ENCODE measurements at places on chromosomes 3 and 15.

DNA sequence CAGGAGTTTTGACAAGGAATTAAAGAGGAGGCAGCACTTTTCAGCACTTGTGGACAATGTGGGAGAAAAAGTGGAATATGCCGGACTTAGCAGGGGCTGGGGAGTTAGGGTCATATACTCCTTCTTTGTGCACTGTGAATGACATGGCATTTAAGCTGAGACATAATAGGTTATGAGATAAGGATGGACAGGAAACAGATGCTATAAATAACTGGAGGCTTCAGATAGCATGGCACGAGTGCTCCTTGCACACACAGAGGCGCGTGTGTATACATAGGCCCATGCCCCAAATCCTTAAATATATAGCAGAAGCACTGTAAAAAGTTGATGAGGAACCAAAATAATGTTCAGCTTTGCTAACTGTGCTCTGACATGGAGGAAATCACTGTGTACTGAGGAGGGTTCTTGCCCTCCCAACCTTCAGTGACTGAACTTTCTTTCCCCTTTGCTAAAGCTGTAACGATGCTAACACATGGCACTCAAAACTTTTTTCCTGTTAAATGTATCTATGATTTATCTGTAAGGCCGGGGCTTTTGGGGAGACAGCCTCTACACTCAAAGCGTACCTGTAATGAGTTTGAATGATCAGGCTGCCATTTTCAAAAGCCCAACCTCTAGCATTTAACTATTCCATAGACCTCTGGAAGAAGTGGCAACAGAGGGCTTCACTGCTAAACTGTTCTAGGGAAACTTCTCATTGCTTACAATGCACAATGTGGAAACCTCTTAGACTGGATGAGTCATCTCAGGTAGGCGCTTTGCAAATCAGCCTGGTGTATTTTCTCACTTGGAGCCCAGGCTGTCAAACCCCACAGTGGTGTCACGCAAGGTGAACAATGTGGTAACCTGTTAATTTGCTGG, 784.6 kb downstream of the NR2F2 start:
- DNase-seq: no peak

- DNase-seq: no peak
Measured at GRCh38 chr3:52773361-52774065, 2.8 kb upstream of the NEK4 start.

- DNase-seq: no peak
Measured at GRCh38 chr3:45055032-45055410, 28.9 kb downstream of the CLEC3B start.

DNA sequence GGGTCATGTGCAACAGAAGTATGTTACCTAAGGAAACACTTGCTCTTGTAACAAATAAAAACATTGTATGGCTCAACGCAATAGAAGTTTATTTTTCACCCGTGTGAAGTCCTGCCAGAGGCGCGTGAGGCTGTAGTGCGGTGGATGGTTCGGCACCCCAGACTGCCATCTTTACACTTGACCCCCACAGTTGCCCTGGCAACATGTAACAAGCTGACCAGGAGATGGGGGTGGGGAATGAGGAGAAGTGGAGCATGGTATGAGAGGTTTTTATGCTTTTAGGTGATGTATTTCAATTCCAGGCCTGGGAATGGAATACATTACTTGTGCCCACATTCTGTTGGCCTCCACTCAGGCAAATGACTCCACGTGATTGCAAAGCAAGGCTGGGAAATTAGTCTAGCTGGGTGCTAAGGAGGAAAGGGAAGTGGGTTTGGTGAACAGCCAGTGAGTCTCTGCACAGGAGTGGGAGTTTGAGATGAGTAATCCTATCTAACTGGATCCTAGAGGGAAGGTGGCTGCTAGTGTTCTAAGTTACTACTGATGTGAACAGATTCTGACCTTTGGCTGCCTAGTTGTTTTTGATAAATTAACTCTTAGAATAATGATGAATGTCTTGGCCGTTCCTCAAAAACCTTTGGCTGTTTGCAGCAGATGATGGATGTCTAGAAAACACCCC, 33.8 kb upstream of the GREM1 start:
- DNase-seq: no peak

- DNase-seq: no peak
Measured at GRCh38 chr15:75869446-75869845, 26.2 kb downstream of the UBE2Q2 start.

DNA sequence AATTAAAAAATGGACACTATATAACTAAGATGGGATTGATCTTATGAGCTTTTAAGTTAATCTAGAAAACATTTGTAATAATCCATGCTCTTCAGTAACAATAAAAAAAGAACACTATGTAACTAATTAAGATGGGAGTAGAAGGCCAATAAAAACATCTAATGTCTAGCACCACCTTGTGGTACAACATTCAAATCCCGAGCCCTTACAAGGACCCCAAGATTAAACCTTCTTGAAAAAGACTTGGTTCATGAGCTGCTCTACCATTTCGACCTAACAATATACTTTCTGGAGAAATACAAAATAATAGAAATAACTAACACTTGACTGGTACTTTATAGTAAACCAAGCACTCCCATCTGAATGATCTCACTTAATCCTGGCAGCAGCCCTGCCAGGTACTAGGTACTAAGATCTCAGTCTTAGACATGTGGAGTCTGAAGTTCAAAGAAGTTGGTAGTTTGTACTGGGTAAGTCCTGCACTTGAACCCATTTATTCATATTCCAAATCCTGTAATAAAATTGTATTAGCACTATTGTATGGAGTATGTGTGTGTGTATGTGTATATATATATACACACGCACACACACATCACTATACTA, 21.8 kb downstream of the METTL6 start:
- no peak for DNase-seq

DNA sequence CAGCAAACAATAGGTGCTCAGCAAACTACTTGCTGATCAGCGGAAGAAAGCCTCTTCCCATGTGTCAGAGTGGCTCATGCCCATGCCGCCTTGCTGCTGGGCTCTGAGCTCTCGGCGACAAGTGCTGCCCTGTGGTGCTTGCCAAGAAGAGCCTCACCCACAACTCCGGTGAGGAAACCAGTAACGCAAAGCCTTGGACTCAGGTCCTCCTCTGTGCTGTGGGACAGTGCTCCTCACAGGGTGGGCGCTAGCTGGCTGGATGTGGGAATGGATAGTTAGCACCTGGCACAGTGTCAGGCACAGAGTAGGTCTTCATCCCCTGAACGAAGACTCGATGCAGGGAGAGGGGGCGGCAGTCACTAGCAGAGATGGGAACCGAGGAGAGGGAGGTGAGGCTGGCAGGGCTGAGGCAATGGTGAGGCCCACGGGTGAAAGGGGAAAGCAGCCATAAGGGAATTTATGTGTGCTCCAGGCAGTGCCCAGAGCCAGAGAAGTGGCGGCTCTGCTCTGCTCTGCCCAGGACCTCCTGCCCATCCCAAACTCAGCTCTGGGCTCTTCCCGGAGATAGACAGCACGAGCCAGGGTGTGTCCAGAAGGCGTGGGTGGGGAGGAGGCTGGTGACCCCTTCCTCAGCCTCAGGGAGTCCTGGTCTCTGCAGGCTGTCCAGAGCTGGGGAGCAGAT, 55.7 kb downstream of the IQSEC1 start:
- no peak for DNase-seq

GRCh38 chr15:51198701-51199232, 104.1 kb upstream of the TNFAIP8L3 start:
- DNase-seq: no peak

DNA sequence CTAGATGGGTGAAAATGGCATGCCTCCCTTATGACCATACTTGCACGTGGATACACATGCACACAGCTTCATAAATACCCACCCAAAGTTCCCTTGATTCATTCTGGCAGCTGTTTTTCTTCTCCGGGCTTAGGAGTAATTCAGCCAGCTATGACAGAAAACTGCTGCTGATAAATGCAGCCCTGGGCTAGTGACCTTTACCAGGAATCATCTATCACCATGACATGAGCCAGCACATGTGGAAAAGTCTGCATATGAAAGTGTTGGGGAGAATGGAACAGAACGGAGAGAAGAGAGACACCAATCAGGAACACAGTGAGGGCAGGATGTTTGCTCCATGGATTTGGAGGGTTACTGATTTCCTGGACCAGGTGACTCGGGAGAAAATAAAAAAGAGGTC, 706.3 kb downstream of the PDCD6IP start:
- DNase-seq: no peak

- DNase-seq: peak; percentile 92
Measured at GRCh38 chr15:99454941-99455788, 110.6 kb upstream of the MEF2A start.

GRCh38 chr15:78050826-78051225, 26.7 kb downstream of the TBC1D2B start:
- DNase-seq: no peak

GRCh38 chr3:193783166-193783896, 190.3 kb downstream of the OPA1 start:
- DNase-seq: peak; percentile 29

DNA sequence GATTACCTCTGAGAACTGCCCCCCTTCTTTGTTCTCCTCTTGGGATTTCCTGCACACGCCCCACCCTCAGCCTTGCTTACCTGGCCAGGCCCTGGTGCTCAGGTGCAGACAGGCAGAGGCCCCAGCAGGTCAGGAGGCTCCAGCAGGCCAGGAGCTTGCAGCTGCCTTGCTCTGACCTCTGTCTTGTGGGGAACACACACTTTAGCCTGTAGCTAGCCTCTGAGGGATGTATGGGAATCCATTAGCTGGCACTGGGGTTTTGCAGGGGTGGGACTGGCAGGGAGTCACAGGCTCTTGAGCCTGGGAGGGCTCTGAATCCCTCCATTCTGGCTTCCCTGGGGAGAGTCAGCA, 2.7 kb downstream of the SMAD6 start:
- DNase-seq: peak; percentile 23

GRCh38 chr3:44993471-44994205, 17.6 kb downstream of the EXOSC7 start:
- DNase-seq: no peak

DNA sequence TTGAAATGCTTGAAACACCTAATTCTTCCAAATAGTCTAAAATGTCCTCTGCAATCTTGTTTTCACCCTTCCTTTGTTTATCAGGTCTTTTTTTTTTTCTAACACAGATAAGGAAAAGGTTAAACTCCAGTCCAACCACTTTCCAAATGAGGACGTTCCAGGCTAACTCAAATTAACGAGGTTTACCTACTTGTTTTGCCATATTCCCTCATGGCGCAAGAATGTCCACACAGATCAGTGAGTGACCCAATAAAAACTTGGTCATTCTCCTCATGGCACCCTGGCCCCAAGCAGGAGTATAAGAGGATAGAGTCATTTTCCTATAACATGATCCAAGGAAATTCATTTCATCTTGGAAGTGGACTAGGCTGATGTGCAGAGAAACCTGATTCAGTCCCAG, 6.6 kb upstream of the LIPC start:
- DNase-seq: no peak

DNA sequence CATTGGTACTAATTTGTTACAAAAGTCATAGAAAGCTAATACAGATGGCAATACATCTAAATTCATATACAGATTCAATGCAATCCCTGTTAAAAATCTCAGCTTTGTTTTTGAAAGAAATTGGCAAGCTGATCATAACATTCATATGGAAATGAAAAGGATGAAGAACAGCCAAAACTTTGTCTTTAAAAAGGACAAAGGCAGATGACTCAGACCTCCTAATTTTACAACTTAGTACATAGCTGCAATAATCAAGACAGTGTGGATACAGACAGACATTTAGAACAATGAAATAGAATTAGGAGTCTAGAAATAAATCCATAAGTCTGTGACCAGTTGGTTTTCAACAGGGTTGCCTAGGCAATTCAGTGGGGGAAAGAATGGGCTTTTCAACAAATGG, 63.3 kb downstream of the AQP9 start:
- DNase-seq: no peak

DNA sequence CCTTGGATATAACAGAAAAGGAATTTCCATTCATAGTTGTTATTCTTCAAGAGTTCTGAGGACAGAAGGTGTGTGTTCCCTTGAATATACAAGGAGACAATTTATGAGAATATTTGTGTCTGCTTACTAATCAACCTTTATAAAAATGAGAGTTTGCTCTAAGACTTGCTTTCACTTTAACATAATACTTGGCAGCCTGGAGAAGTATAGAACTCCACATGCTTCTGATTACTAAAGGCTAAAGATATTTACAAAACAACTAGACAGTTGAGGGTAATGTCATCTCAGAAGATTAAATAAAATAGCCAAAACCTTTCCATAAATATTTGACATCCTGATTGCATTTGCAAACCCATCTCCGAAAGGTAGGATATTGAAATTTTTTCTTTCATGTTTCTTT, 727.1 kb upstream of the NAALADL2 start:
- DNase-seq: no peak

- peak; percentile 65 for DNase-seq
Measured at GRCh38 chr3:23113455-23114171, 89.5 kb upstream of the UBE2E2 start.

GRCh38 chr15:43877371-43877770, 50.6 kb downstream of the WDR76 start:
- no peak for DNase-seq

DNA sequence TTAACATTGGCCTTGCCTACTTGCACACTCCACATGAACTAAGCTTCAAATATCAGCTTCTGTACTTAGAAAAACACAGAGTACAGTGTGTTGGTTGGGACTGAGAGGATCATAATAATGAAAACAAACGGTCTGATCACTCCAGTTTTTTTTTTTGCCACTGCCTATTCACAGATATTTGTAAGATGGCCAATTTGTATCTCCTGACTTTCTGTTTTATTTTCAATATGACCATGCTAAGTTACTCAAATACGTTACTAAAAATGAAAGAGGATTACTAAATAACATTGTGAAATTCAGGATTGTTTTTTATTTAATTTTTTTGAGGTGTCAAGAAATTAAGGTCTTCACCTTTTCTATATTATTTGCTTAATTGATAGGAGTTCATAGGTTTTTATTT, 595.1 kb downstream of the TUSC7 start:
- no peak for DNase-seq

- DNase-seq: no peak
Measured at GRCh38 chr3:172644258-172644657, 66.6 kb downstream of the NCEH1 start.

- DNase-seq: no peak
Measured at GRCh38 chr3:112114576-112115160, 18.4 kb downstream of the GCSAM start.
